ENCODE measurements at places on chromosomes 6 and 20.

DNA sequence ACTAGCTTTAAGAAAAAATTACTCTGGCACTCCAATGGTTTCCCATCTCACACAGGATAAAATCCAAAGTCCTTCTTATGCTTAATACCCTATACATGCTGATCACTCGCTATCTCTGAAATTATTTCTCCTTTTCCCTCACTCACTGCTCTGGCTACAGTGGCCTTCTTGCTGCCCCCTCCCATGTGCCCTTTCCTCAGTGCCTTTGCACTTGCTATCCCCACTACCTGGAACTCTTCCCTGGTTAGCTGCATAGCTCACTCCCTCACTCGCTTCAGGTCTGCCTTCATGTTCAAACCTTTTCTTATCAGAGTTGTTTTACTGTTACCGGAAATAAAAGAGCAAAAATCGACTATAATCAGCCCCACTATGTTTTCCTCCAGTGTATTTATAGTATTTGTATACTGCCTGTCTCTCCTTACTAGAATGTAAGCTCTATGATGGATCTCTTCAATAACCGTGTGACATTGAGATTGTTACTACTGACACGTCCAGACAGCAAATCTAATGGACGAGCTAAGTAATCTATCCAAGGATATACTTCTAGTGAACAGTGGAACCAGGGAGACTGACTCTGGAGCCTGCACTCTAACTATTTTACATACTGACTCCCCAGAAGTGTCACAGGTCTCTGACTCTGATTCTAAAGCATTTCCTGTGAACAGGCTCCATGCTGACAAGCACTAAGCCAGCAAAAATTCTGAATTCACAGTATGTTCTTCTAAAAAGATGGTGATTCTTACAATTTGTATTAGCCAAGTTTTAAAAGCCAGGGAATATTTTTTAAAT is 25.1 kb downstream of the FKBP5 start:
- peak; percentile 54 for DNase-seq

DNA sequence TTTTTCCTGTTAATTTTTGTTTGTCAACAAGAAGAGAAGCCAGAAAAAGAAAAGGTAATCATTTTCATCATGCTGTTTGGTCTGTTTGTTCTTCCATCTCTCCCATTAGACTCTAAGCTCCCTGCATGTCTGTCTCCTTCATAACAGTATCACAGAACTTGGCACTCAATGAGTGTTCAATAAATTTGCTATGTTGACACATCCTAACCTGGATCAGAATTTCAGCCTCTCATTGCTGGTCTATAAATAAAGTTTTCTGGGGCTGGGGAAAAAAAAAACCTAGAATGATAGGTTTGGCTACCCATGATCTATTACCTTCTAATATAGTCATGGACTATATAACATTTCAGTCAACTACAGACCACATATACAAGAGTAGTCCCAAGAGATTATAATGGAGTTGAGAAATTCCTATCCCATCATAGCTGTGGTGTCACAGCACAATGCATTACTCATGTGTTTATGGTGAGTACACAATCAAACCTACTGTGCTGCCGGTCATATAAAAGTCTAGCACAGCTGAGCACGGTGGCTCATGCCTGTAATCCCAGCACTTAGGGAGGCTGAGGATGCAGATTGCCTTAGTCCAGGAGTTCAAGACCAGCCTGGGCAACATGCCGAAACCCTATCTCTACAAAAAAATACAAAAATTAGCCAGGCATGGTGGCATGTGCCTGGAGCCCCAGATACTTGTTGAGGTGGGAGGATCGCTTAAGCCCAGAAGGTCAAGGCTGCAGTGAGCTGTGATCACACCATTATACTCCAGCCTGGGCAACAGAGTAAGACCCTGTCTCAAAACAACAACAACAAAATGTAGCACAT is 5.9 kb downstream of the NUDT3 start:
- peak; percentile 95 for DNase-seq

DNA sequence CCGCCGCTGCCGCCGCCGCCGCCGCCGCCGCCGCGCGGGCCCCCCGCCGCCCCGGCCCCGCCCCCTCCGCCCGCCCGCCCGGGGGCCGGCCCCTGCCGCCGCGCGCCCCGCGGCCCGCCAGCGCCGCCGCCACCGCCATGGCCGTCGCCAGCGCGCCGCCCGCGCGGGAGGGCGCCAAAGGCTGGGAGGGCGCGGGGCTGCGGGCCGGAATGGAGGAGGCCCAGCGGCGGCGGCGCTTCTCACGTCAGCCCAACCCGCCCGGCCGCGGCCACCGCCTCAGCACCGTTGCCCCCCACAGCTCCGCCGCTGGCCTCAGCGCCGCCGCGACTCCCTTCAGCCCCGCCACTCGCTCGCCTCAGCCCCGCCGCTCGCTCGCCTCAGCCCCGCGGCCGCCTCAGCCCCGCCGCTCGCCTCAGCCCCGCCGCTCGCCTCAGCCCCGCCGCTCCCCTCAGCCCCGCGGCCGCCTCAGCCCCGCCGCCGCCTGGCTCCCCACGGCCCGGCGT is 258 bp downstream of the PHF10 start:
- DNase-seq = no peak

DNA sequence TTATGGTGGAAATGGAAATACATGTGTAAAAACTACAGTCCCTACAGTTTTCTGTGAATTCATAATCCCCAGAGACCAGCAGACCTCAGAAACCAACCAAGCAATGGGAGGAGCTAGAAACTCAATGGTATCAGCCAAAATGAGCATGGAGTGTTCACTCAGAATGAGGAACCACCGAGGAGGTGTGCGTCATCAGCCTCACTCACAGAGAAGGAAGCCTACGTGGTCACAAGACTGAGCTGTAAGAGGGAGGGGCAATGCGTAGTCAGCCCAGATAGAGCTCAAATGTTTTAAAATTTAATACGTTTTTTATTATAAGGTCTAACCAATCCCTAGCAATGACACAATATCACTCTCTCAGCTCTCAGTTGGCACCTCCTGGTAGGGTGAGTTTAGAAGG is 17.4 kb downstream of the MYLK4 start:
- no peak for DNase-seq

DNA sequence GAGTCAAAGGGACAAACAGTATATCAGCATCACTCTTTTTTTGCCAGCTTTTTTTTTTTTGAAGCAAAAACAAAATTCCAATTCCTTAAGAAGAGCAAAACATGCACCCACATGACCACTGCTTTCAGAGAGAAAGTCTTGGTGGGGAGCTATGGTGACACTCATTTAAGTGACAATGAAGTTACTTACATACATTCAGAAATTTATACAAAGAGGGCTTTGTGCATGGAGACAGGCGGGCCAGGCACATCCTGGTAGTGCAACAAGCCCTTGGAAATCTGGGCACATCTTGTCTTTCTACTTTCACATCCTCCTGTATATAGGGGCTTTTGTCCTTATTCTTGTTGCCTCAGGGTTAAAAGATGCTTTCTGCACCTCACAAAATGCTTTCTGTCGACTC is 55.9 kb downstream of the IL22RA2 start:
- no peak for DNase-seq

- DNase-seq = no peak
These were observed 8.6 kb downstream of the DTNBP1 start for GRCh38 chr6:15654250-15654649.
